H9 (cell line): ENCODE measurements at places on chromosomes 5 and 9. TPM values are rescaled to one million over a fixed set of nuclear protein-coding genes. Genes with fewer than 3 reads are reported as not detected.

- H3K27me3 ChIP-seq, result peaks cover 3% of the 10 kb centered on the region; the same call in 1 of the 2 replicates
- H3K36me3 ChIP-seq, result no peaks in the 10 kb centered on the region
- no peaks in the 10 kb centered on the region; the same call in 1 of the 2 replicates for H3K4me1 ChIP-seq
- peak overlapping the region; percentile 13 for H3K27ac ChIP-seq
- H3K4me3 ChIP-seq, result peak overlapping the region; percentile 78
- DNase-seq, result no peak
Measured at GRCh38 chr5:128082551-128083032, 974 bp upstream of the SLC12A2 start.

DNA sequence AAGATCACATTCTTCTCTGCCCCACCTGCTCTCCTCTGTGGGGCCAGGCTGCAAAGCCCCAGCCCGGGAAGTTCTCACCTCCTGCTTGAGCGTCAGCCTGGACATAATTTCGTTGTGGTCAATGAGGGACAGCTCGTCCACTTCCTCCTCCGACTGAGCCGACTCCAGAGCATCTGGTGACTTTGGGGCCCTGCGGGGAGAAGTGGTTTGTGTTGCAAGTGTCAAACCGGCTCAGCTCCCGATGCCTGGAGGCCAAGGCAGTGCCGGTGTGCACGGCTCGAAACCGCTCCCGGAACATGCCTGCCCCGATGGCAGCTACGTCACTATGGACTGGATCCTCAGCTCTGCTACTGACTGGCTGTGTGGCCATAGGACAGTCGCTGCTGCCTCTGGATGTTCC is 52.8 kb downstream of the PRRT1B start:
- no peaks in the 10 kb centered on the region for H3K4me1 ChIP-seq
- H3K4me3 ChIP-seq, result no peak overlapping the region
- H3K27ac ChIP-seq, result no peak overlapping the region

GRCh38 chr5:172410160-172410559 is 44.2 kb downstream of the SH3PXD2B start:
- H3K27me3 ChIP-seq, result no peaks in the 10 kb centered on the region
- DNase-seq, result no peak

GRCh38 chr5:100872408-100873190 is 30.5 kb downstream of the ST8SIA4 start:
- no peaks in the 10 kb centered on the region for H3K4me1 ChIP-seq
- DNase-seq, result no peak
- no peaks in the 10 kb centered on the region for H3K36me3 ChIP-seq
- no peak overlapping the region for H3K27ac ChIP-seq

DNA sequence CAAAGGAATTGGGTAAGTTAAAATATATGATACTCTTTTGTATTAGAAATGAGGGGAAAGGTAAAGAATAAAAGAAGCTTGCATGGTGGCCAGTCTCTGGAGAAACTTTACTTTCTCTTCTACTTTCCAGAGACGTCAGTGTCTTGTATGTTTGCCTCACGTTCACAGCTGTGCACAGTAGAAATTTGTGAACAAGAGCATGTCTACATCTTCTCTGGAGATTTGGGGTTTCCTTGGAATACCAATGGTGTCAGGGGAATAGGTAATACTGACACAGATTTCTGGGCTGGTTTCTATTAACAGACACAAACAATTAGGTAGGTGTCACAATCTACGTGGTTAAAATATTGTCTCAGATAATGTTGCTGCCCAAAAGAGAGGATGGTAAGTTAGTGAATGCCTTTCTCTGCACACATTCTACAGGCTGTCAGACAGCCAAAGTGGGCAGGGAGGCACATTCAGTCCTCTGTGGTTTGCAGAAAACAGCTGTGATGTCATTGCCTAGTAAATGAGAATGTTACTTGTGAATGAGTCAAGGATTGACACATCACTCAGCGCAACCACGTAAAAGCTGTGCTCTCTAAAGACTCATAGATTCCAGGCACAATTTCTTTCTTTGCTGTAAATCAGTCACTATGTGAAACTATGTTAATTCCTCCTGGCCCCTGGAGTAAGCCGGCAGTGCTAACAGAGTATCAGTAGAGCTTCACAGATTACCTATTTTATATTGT is 397.1 kb downstream of the MAN2A1 start:
- no peaks in the 10 kb centered on the region for H3K27me3 ChIP-seq
- no peaks in the 10 kb centered on the region for H3K4me1 ChIP-seq
- no peak overlapping the region for H3K4me3 ChIP-seq
- no peak for DNase-seq
- H3K36me3 ChIP-seq, result no peaks in the 10 kb centered on the region
- H3K27ac ChIP-seq, result no peak overlapping the region

The TLR4 gene
- 0.07 TPM in 2 replicates for total RNA-seq

- H3K4me1 ChIP-seq, result no peaks in the 10 kb centered on the region
- no peak overlapping the region for H3K4me3 ChIP-seq
- H3K27me3 ChIP-seq, result peaks cover 12% of the 10 kb centered on the region
Measured at GRCh38 chr9:36142510-36143244, 6.1 kb downstream of the GLIPR2 start.

The SMIM33 gene
- total RNA-seq, result not detected in 2 replicates

GRCh38 chr5:76074487-76075065 is 8.6 kb upstream of the SV2C start:
- no peaks in the 10 kb centered on the region; the same call in 1 of the 2 replicates for H3K27me3 ChIP-seq
- H3K36me3 ChIP-seq, result no peaks in the 10 kb centered on the region
- no peaks in the 10 kb centered on the region for H3K4me1 ChIP-seq
- H3K27ac ChIP-seq, result no peak overlapping the region
- H3K4me3 ChIP-seq, result no peak overlapping the region
- peak; percentile 43 for DNase-seq

DNA sequence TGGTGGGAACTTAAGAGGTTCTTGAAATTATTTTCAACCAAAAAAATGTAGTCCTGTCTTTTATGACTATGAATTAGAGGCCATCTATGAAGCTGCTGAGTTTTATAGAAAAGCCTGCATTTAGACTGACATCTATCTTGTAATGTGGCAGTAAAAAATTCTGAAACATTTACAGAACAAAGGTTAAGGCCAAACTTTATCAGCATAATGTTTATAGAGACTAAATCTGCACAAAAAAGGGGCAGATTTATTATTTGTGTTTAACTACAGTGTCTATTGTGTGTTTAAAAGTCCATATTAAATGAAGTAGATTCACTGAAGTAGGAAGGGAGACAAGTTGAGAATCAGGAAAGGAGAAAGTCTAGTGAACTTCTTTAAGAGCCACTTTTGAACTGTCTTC is 37.3 kb upstream of the ANKRD34B start:
- H3K36me3 ChIP-seq, result no peaks in the 10 kb centered on the region; the same call in 2 of the 3 replicates
- no peaks in the 10 kb centered on the region for H3K4me1 ChIP-seq
- no peaks in the 10 kb centered on the region for H3K27me3 ChIP-seq
- H3K27ac ChIP-seq, result no peak overlapping the region
- no peak overlapping the region for H3K4me3 ChIP-seq
- no peak for DNase-seq

The TEK gene
- total RNA-seq, result 1.6 and 1.8 TPM in 2 replicates

GRCh38 chr9:131274674-131275331 is 1.5 kb downstream of the FAM78A start:
- H3K27ac ChIP-seq, result no peak overlapping the region
- H3K27me3 ChIP-seq, result peaks cover 6% of the 10 kb centered on the region; the same call in 1 of the 2 replicates
- no peak for DNase-seq
- peak overlapping the region; percentile 46; the same call in 2 of the 3 replicates for H3K4me3 ChIP-seq

GRCh38 chr5:42620579-42621216 is 135.9 kb upstream of the CCDC152 start:
- DNase-seq, result no peak
- H3K27me3 ChIP-seq, result no peaks in the 10 kb centered on the region
- H3K4me3 ChIP-seq, result no peak overlapping the region
- no peaks in the 10 kb centered on the region for H3K4me1 ChIP-seq

GRCh38 chr9:974996-975739 is 1.3 kb upstream of the DMRT3 start:
- DNase-seq, result peak; percentile 55
- peaks cover 82% of the 10 kb centered on the region for H3K27me3 ChIP-seq
- no peaks in the 10 kb centered on the region for H3K36me3 ChIP-seq
- H3K4me1 ChIP-seq, result no peaks in the 10 kb centered on the region

DNA sequence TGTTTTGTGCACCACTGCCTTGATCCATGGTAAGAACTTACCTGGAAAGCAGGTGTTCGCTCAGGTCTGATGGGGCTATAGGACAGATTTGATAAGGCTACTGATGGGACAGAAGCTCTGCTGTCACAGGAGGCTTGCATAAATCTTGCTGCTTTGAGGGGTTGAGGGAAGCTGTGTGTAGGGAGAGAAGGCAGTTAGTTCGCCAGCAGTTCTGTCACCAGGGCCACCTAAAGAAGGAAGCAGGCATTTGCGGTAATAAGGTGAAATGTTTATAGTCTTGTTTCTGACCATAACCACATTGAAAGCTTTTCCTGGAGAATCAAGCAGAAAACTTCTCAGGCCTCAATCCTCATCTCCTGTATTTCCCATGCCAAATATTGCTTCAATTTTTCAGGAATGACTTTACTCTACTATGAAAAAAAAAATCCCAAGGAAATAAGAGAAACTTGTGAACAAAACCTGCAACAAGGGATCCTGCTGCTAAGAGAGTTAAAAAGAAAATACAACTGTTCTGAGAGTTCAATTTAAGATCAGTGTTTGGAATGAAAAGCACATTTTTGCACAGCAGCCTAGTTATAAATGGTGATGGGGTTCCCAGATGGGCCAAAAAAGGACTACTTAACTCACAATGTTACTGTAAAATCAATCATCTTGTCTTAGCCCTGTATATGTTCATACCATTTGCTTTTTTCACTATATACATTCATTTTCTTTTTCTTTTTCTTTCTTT is 122.0 kb upstream of the RANBP3L start:
- H3K4me3 ChIP-seq, result no peak overlapping the region
- H3K27me3 ChIP-seq, result peaks cover 6% of the 10 kb centered on the region; the same call in 1 of the 2 replicates
- no peaks in the 10 kb centered on the region for H3K4me1 ChIP-seq
- DNase-seq, result no peak

DNA sequence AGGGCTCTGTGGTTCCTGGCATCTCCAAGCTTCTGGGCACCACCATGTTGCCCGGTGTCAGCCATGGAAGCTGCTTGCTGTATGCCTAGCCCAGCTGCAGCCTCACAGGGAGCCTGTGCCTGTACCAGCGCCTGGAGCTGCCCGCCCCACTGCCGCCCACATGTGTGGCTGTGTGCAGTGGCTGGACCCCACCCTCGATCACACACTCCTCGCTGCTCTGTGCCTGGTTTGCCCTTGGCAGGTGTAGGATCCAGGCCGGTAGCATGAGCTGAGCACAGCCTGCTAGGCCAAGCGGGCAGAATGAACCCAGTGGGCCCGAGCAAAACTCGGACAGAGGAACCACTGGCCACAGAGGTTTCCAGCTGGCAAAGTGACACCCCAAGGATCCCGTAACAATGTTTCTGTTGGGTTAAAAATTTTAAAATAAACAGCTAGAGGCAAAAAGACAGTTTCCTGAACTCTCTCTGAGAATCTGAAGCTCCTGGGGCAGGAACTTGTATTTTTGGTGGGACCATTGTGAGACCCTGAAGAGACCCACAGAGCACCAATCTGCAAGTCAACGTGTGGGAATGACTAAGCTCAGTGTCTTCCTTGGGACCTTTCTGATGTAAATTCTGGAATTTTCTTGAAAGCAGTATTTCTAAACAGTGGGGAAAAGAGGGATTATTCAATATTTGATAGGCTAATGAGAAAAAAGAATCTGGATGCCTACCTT is 73.1 kb upstream of the CCDC112 start:
- peak; percentile 41 for DNase-seq
- no peaks in the 10 kb centered on the region for H3K27me3 ChIP-seq
- peak overlapping the region; percentile 92 for H3K27ac ChIP-seq
- H3K4me3 ChIP-seq, result peak overlapping the region; percentile 4; the same call in 1 of the 2 replicates
- peaks cover 3% of the 10 kb centered on the region; the same call in 1 of the 2 replicates for H3K4me1 ChIP-seq

The ENDOG gene
- 16.7 and 17.6 TPM in 2 replicates for total RNA-seq

The GAPT gene
- not detected in 2 replicates for total RNA-seq

GRCh38 chr9:82206490-82206889 is 217.9 kb downstream of the SPATA31D1 start:
- DNase-seq, result no peak
- no peak overlapping the region for H3K27ac ChIP-seq
- no peaks in the 10 kb centered on the region for H3K36me3 ChIP-seq
- no peaks in the 10 kb centered on the region for H3K27me3 ChIP-seq
- H3K4me1 ChIP-seq, result no peaks in the 10 kb centered on the region

DNA sequence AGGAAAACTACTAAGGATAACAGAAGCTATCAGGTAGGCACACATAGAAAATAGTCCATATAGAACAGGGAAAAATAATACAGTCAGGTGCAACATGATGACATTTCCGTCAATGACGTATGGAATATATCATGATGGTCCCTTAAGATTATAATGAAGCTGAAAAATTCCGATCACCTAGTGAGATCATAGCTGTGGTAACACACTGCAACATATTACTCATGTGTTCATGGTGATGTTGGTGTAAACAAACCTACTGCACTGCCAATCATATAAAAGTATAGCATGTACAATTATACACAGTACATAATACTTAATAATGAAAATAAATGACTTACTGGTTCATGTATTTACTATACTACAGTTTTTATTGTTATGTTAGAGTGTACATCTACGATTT is 60.0 kb downstream of the MEGF9 start:
- no peak overlapping the region for H3K27ac ChIP-seq
- H3K4me3 ChIP-seq, result no peak overlapping the region
- H3K4me1 ChIP-seq, result no peaks in the 10 kb centered on the region
- no peaks in the 10 kb centered on the region for H3K36me3 ChIP-seq

- peaks cover 10% of the 10 kb centered on the region for H3K36me3 ChIP-seq
- H3K4me3 ChIP-seq, result no peak overlapping the region
- no peak for DNase-seq
- H3K27ac ChIP-seq, result no peak overlapping the region
- no peaks in the 10 kb centered on the region for H3K27me3 ChIP-seq
- H3K4me1 ChIP-seq, result peaks cover 14% of the 10 kb centered on the region; the same call in 1 of the 2 replicates
Measured at GRCh38 chr5:151680944-151681427, 5.7 kb downstream of the SPARC start.

The KCNN2 gene
- 21.0 and 21.7 TPM in 2 replicates for total RNA-seq

The FLT4 gene
- total RNA-seq, result 6.1 and 6.3 TPM in 2 replicates

The IGIP gene
- total RNA-seq, result 0.52 and 0.53 TPM in 2 replicates

DNA sequence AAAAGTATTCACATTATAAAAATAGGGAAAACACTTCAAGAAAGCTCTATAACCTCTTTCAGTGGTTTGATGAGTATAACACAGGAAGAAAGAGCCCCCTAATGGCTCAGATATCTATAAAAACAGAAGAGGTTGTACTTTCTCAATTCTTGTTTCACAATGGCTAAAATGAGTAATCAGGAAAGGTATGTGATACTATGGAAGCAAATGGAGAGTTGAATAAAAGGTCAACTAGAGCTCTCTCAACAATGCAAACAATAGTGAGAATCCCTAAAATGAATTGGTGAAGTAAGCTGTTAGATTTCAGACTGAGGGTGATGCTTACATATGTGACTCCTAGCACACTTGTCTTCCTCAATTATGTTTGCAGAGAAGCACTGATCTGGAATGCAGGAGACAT is 584.6 kb upstream of the CDH18 start:
- H3K27me3 ChIP-seq, result no peaks in the 10 kb centered on the region
- H3K36me3 ChIP-seq, result no peaks in the 10 kb centered on the region
- DNase-seq, result no peak
- no peaks in the 10 kb centered on the region for H3K4me1 ChIP-seq
- H3K27ac ChIP-seq, result no peak overlapping the region
- H3K4me3 ChIP-seq, result no peak overlapping the region

The SLC9A3 gene
- total RNA-seq, result 0.75 and 0.85 TPM in 2 replicates

The ADGRV1 gene
- total RNA-seq, result 55.4 and 64.8 TPM in 2 replicates

- peaks cover 31% of the 10 kb centered on the region for H3K36me3 ChIP-seq
- no peak overlapping the region for H3K27ac ChIP-seq
- no peak overlapping the region for H3K4me3 ChIP-seq
Measured at GRCh38 chr9:36082931-36083330, 46.2 kb downstream of the RECK start.

The SIT1 gene
- total RNA-seq, result 1.3 and 1.6 TPM in 2 replicates
